ENCODE measurements at places on chromosomes 7 and 10. TPM values are rescaled to one million over a fixed set of nuclear protein-coding genes. Genes with fewer than 3 reads are reported as not detected.

The GLI3 gene
- total RNA-seq = 4.9 TPM

GRCh38 chr7:56125831-56126230, 9.6 kb upstream of the NUPR2 start:
- DNase-seq = no peak

The PDCD4 gene
- 36.8 TPM for total RNA-seq

DNA sequence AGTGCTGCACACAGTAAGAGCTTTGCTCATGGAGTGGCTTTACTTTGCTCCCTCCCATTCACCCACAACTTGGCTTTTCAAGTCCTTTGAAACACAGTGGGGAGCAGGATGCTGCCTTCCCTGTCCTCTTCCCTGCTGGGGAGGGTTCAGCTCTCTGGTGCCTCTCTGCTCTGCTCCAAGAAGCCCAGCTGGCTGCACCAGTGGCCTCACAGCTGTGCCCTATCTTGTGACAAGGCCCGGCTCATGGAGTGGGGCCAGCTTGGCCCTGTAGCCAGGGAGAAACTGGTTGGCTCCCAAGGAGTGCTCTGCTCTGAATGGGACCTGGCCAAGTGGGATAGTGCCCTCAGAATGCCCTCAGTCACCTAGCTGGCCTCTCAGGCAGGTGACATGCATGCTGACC, 212.3 kb upstream of the ZMIZ1 start:
- DNase-seq = peak; percentile 20

- DNase-seq = no peak
Observed at GRCh38 chr10:34628174-34628796, 186.8 kb downstream of the PARD3 start.

The CYP2C18 gene
- total RNA-seq = 0.04 TPM

GRCh38 chr10:69500864-69501468, 49.7 kb downstream of the TSPAN15 start:
- DNase-seq = no peak

DNA sequence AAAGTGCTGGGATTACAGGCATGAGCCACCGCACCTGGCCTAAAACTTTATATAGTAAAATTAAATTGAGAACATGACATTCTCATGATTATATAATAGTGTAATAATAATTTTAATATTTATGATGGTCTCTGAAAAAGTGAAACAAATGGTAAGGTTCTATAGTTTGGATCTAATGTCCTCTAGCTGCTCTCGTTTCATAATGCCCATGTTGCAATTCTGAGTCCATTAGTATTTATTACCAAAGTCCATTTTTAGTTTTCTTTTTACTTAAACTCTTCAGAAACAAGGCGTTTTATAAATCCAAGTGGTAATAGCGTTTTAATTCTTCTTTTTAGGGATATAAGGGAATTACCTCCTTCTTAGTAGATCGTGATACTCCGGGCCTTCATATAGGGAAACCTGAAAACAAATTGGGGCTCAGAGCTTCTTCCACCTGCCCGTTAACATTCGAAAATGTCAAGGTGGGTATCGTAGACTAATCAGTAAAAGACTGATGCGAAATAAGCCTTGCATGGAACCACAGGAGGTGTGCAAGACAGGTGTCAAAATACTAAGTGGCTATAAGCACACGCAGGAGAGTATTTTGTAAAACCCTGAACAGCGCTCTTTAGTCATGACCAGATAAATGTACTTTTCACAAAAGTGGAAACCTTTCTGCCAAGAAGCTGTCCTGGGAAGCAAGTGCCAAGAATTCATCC, 34.1 kb downstream of the ACADSB start:
- no peak for DNase-seq

DNA sequence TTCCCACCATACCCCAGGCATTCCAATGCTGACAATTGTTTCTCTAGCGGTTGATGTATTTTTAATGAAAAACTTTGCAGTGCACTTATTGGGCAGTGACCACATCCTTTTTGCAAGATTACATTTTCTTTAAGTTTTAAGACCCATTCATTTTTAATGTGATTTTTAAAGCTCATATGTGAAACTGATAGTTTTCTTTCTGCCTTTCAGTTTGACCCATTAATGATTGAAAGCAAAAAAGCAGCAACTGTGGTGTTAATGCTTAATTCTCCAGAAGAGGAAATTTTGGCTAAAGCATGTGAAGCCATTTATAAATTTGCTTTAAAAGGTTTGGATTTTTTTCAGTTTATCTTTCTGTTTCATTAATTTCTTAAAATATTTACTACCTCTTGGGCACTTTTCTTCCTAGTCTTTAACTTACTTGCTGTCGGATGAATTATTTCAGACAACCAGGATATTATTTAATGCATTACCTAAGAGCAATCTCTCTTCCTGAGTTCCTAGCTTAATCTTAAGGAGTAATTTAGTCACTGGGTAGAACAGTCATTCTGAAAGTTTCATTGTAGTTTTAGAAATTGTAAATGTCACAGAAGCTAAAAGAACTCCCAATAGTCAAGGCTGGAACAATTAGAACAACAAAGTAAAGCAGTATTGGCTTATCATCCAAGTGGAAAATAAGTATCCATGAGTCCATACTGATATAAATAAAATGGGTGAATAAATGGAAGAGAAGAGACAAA, 18.3 kb downstream of the ARMC3 start:
- no peak for DNase-seq

DNA sequence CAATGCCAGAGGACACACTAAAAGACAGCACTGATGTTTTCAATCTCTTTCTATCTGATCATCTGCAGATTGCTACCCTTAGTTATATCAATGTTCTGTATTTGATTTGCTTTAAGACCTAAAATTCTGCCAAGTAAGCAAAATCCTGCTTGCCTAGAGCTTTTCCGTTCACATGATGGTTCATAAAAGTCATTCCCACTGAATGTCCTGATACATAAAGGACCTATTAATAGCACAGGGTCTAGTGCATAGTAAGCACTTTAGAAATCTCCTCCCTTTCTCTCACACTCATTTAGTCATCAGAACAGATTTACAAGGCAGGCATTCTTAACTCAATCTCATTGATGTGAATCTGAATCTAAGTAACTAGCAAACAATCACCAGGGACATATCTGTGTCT, 68.8 kb downstream of the PCGF5 start:
- DNase-seq = no peak

DNA sequence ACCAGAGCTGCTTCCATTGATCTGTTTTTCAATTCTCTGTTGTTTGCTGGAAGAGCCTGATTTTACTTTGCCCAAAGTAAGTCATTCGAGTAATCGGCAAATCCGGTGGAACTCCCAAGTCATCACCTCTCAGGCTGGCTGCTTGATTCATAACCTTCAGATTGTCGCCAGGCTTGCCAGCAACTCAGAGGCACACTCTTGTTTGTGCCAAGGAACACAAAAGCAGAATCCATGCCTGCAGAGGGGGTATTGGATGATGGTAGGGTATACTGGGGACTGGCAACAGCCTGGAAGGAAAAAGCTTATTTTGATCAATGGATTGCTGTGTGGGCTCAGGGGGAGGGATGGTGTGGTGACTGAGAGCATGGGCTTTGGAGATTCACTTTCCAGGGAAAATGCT, 542.4 kb downstream of the SORCS3 start:
- no peak for DNase-seq

The TSPAN12 gene
- total RNA-seq = 13.3 TPM

DNA sequence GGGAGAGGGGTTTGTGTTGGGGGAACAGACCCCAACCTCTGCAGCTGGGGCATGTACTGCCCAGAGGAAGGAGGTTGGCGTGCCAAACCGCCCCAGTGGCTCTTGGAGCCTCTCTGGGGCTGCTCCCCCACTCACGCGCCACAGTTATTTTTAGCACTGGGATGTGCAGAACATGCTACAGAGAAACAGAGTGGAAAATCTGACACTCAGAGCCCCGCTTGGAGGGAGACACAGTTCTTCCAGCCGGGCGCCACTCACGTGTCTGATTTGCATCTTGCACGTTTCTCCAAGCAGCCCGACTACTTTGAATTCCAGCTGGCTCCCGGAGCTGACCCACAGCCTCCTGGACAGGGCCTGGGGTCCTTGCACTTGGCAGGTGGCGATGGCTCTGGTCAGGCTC, 182.0 kb downstream of the RPS24 start:
- DNase-seq = no peak

DNA sequence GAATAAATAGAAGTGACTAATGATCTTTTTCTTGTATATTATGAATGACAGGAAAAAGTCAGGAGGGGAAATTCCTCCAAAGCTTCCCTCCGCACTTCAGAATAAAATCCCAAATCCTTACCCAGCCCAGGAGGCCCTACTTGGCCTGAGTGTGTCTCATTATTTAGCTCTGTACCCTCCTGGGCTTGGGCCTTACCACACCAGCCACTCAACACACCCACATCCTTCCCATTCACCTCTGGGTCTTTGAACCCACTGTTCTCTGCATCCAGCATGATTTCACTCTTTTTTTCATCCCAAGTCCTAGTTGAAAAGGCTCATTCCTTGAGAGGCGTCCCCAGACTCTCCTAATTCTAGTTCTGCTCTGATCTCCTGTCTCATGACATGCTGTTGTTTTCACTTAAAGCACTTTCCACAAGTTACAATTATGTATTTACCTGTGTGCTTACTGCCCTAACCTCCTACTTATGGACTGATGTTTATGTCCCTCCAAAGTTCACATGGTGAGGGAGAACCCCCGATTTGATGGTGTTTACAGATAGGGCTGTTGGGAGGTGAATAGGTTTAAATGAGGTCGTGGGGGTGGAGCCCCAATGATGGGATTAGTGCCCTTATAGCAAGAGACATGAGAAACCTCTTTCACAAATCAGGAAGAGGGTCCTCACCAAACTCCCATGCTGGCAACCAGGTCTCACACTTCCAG, 6.4 kb downstream of the NOD1 start:
- DNase-seq = no peak

The CYP2C19 gene
- total RNA-seq = not detected

DNA sequence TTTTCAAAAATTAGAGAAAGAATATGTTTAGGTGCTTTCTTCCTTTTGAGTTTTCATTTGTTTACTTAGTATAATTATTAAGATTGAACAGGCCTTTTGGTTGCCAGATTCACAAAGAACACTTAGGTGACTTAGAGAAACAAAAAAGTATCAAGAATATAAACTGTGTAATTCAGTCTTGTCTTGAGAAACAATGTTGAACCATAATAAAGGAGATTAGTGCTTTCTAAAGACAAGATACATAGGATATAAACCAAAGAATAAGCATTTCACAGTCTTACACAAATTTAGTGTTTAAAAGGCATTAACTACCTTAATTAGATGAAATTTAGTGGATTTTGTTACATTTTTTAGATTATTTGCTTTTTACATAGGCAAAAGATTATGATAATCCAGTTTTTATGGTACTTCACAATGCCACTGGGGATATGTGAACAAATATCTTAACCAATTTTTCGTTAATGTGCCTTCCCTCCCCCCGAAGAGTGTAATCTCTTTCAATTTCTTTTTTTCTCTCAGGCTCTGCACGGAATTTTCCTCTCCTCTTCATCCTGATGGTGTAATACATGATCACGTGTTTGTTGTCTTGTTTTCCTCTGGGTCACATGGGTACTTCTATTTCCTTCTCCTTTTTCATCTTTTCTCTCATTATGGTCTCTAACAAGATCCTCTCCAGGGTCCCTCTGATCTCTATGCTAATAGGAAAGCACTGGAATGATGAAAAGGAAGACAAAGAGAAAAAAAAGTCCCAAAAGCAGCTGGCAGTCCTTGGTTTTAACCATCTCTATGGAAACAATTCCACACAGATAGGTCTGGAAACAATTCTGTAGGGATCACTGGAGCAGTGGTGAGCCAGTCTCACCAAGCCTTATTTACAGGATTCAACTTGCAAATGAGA, 3.7 kb upstream of the HNRNPH3 start:
- DNase-seq = peak; percentile 78

DNA sequence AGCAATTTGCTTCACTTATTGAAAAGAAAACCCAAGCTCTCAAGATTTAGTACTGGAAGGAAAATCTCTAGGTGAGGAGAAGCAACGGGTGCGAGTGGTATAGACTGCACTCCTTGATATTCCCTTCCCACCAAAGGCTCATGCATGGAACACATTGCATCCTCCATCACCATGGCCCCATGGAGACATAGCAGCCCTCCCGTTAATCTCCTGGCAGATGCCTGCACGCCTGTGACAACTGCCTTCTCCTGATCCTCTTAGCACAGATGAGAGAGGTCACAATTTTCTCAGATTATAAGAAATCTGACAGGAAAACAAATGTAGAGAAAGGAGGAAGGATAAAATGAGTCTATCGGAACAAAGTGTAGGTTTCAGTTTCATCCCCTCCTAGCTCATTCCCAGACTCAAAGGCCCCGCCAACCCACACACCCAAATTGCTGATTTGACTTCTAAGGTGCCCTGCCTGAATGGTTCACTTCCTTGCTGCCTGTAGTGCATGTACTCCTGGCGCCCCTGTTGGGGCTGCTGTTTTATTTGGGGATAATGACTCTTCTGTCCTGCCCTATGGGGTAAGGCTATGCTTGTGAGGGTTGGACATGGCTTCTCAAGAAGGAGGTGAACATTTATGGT, 50.0 kb downstream of the PLXNA4 start:
- no peak for DNase-seq

- DNase-seq = no peak
Observed at GRCh38 chr10:99443500-99443899, 13.1 kb upstream of the GOT1 start.

DNA sequence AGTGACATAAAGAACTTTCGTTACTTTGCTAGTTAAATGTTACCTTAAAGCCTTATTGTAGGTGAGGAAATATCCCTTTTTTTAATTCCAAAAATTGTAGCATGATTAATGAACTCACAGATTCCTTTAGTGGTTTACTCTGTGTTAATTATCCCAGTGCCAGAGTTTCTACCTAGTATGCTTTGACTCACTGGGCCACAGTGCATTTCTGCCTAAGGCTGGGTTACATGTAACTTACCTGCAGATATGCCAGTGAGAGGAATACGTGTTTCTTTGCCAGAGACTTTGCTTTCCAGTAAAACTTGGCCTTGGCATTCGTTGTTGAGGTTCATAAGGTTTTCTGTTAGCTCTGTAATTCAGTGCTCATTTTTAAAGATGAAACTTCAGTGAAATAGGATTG, 380.8 kb upstream of the LRGUK start:
- no peak for DNase-seq

GRCh38 chr7:27955011-27955410, 215.0 kb downstream of the TAX1BP1 start:
- no peak for DNase-seq

The RET gene
- 0.04 TPM for total RNA-seq

The CASP7 gene
- total RNA-seq = 56.8 TPM

GRCh38 chr7:14583518-14583917, 319.0 kb downstream of the DGKB start:
- DNase-seq = no peak

DNA sequence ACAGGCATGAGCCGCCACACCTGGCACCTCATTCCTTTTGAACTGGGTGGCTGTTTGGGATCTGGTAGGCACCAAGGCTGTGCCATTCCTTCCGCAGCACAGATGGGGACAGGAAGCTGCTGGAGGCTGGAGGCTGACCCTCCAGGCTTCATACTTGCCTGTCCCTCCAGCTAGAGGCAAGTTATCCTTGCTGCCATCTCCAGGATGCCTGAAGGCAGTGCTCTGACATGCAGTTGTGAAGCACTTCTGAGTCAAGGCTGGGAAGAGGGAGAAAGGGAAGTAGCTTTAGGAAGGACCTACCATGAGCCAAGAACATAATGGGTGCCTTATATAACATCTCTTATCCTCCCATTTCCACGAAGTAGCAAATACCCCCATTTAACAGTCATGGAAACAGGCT, 9.5 kb downstream of the MARVELD1 start:
- DNase-seq = no peak
